Liver (tissue), 10 donors: ENCODE measurements at places on chromosomes 12 and 14. TPM values are rescaled to one million over a fixed set of nuclear protein-coding genes. Genes with fewer than 3 reads are reported as not detected.

Gene SERPINA9
- polyA plus RNA-seq, result not detected

Gene ANKS1B
- polyA plus RNA-seq, result 0.39 TPM

Gene PRB2
- polyA plus RNA-seq, result not detected

Gene DIO2
- polyA plus RNA-seq, result not detected

Gene FIGNL2
- 0.33 TPM for polyA plus RNA-seq

Gene TMCC3
- polyA plus RNA-seq, result 0.81 TPM

Gene CLIP1
- 32.2 TPM for polyA plus RNA-seq

Gene ESR2
- 0.01 TPM for polyA plus RNA-seq

Gene RPS6KL1
- 1.9 TPM for polyA plus RNA-seq

Gene MGAT2
- polyA plus RNA-seq, result 26.0 TPM

Gene CLEC1A
- 1.1 TPM for polyA plus RNA-seq

Gene KRT6C
- polyA plus RNA-seq, result not detected

Gene GLT8D2
- polyA plus RNA-seq, result 1.4 TPM

GRCh38 chr14:27391331-27391730, 793.5 kb upstream of the NOVA1 start:
- DNase-seq, result no peak

DNA sequence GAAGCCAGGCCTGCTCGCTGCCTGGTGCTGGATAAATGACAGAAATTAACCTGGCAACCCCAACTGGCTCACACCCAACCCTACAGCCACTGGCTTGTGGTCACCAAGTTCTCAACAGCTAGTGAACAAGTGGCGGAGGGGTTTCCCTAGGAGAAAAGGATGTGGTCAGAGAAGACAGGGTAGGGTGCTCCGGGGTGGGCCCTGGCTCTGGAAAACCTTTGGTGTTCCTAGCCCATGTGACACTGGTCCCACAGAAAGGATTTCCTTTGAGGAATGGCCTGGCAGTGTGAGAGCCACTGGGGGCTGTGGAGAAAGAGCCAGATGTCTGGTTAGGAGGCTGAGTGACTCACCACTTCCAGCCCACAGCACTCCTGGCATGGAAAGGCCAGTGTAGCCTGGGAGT, 8.7 kb downstream of the SYNE3 start:
- no peak for DNase-seq

GRCh38 chr14:102510616-102511520, 1.3 kb upstream of the ANKRD9 start:
- peak; percentile 81 for DNase-seq

DNA sequence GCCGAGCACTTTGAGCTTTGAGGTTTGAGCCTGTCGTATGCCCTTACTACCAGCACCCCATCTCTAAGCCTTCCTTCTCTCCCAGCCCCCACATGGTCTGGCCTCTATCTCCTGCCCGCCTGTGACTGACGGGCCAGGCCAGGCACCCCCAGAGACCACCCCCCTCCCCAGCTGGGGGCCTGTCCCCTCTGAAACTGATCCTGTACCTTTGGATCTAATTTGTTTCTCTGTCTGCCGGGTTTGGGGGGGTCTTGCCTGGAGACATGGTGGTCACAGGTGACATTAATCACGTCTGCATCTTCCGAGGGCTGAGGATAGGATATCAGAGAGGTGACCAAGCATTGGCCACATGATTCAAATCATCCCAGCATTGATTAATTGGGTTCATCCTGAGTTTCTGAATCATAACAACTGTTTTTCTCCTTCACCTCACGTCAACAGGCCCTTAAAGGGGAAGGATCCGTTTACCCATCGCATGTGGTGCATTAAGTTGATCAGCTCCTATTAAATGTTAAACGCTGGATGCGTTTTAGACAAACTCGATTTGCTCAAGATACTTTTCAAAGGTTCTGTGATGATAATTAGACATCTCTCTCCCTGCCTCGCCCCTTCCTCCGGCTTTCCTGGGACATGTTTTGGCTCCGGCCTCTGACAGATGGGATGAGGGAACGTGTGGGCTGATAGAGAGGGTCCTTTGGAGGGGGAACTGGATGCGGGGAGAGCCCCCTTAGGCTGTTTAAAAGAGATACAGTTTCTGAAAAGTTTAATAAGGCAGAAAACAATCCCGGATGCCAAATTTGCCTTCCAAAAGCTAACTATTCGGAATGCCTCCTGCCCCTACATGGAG, 63.3 kb upstream of the TBX3 start:
- DNase-seq, result no peak

DNA sequence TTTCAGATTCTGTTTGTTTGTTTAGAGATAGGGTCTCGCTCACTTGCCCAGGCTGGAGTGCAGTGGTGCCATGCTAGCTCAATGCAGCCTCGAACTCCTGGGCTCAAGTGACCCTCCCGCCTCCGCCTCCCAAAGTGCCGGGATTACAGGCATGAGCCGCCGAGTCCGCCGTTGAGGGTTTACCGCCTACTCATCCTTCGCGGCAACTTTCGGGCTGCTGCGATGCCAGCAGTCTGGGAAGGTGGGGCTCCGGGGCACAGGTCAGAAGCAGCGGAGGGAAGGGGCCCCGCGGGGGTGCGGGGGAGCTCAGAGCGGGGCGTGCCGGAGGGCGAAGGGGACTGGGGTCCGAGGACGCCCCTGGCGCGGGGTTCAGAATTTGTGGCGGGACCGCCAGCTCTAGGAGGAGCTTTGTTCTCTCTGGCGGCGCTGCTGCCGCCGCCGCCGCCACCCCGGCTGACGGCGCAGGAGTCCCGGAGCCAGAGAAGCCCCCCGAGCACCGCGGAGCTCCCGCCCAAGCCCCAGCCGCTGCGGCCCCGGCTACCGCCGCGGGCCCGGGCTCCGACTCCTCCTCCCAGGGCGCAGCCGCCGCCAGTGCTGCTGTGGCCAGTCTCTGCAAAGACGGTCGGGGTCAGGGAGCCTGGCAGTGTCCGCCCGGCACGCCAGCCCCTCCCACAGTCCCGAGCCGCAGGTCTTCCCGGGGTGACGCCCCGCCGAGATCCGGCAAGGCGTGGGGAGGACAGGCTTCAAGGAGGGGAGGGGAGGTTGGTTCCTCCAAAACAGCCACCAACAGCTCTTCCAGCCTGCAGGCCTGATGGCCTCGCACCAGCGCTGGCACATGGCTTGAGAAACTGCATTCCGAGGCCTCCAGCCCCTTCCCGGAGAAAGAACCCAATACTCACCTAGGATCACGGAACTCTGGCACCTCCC, 10.9 kb upstream of the KRT77 start:
- no peak for DNase-seq

- no peak for DNase-seq
Observed at GRCh38 chr14:77319422-77319821, 1.3 kb downstream of the POMT2 start.

DNA sequence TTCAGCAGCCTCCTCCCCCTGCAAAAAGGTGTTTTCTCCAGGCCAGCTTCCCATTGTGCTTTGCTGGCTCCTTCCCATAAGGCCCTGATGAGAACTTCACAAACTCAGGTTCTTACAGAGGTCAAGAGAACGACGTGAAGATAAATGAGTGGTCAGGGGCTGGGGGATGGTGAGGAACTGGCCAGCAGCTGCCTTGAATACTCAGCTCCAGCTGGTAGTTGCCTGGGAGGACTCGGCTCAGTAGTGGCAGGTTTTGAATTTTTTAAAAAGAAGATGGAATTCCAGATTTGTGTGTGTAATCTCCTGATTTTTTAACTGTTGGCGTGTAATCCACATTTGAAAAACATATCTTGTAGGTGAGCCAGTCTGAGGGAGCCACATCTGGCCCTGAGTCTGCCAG, 5.9 kb downstream of the DDX55 start:
- DNase-seq, result no peak

DNA sequence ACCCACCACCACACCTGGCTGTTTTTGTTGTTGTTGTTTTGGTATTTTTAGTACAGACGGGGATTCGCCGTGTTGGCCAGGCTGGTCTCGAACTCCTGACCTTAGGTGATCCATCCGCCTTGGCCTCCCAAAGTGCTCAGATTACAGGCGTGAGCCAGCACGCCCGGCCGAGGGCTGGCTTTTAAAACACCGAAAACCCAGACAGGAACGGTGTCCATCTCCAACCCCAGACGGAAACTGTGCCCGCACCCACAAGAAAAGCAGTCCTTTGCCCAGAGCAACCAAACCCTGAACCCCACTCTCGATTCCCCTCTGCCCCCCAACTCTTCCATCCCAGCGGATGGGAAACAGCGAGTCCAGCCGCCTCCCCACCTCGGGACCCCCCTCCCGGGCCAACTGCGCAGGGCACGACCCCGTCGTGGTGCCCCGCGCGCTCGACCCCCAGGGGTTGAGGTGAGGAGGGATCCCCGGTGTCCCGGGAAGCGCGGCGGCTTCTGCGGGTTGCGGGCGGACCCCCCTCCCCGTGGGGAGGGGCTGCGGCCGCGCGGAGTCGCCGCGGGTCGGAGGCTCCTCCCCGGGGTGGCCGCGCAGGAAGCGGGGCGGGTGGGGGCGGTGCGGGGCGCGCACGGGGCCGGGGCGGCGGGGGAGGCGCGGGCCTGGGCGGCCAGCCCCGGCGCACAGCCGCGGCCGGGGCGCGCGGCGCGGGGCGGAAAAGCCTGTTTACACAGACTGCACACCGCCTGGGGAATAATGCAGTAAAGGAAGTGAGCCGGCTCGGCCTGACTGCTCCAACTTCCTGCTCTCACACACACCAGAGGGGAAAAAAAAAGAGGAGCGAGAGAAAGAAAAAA, at the start of gene ELK3:
Gene ELK3 (plus strand): TSS at position 651 of the 851 bp plus-strand sequence.
- DNase-seq, result no peak

DNA sequence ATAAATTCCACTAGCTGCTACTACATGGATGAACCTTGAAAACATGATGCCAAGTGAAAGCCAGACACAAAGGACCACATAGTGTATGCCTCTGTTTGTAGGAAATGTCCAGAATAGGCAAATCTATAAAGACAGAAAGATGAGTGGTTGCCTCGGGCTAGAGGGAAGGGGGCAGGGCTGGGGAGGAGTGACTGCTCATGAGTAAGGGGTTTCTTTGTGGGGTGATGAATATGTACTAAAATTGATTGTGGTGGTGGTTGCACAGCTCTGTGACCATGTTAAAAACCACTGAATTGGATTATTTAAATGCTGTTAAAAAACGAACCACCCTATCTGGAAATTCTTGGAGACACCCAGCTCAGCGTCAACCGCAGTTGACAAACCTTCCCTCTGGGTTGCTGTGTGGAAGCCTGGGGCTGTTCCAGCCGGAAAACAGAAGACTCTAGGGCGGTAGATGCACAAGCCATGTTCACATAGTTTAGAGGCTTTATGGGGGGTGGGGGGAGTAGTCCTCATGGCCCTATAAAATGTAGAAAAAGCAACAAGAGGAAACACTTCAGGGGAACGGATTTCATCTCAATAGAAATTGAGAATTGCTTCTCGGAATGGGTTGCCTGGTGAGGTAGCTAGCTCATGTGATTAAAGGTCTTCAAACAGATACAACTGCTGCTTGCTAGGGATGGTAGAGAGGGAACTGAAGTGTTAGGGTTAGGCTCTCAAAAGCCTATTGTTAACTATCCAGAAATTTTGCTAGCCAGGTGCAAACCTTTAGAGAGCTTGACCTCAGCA, 29.4 kb downstream of the RIN3 start:
- DNase-seq, result no peak

DNA sequence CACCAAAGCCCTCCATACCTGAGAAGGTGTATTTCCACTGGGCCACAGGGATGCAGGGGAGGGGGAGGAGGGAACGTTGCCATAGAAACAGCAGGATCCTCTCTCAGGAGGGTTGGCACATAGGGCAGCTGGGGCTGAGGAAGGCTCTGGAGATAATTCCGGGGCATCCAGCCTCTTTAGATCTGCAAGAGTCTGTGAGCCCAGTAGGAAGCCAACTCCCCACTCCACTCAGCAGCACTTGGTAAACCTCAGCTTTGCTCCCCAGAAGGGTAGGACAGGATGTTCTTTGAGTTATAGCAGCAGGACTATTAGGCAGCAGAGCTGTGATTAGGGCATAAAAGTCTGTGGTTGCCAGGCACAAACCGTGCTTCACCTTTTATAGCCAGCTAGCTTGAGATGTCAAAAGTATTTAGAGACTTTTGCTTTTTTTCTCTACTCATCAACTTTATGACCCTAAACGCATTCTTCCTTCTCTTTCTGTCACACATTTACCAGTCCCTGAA, 7.8 kb upstream of the PLEKHG3 start:
- no peak for DNase-seq

- DNase-seq, result no peak
Observed at GRCh38 chr14:20631880-20632389, 9.6 kb downstream of the OR6S1 start.

DNA sequence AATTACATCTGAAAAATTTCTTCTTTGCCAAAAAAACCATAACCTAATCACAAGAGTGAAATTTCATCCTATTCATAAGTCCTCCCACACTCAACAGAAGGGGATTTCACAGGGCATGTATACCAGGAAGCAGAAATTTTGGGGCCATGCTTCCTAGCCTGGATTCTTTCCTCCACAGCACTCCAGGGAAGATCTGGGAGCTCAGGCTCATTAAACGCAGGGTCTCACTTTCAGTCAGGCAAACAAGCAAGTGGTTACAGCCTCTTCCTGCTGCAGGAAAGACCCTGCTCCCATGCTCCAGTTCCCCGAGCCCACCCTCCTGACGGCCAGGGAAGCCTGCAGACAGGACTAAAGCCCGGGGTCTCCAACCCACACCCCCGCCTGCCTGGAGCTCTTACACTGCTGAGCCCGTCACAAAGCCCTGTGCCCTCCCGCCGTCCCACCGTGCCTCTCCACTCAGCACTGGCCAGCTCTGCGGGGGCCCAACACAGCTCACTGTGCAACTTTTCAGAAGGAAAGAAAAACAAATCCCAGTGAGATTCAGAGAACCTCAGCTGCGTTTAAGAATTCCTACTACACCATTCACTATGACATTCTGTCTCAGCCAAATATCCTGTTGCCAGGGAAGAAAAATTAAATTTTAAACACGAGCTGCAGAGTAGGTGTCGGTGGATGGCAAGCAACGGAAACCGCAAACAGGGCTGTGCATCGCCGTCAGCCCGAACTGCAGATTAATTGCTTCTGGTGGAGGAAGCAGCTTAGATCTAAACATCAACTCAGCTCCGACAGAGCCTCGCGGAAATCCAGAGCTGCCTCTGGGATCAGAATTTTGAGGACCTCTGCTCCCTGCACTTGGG, 106.7 kb upstream of the SFSWAP start:
- no peak for DNase-seq

DNA sequence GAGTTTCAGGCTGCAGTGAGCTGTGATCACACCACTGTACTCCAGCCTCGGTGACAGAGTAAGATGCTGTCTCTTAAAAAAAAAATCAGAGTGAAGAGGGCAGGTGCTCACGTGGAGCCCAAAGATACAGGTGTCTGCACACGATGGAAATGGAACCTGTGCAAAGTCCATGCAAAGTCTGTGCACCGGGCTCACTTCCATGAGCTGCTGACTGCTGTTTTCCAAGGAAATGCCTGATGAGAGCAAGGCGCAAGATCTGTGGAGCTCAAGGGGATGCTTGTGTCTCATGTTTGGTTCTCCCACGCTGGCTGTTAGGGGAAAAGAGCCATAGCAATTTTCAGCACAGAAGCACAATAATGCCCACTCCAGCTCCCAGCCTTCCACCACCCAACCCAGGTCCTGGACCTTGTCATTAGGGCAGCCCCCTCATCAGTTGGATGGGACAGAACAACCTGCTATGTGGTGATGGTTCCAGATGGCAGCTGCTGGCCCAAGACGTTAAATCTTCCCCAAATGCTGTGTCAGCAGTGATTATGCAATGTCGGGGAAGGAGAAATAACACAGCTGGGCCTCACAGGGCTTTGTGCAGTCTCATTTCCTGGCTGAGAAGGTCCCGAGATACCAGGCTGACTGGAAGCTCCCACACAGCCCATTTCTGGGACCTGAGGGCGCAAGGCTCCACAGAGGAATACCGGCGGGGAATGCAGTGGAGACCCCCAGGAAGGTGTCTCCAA, 27.9 kb upstream of the DICER1 start:
- no peak for DNase-seq

- DNase-seq, result no peak
Observed at GRCh38 chr12:121057794-121058193, 18.7 kb upstream of the OASL start.

- no peak for DNase-seq
Observed at GRCh38 chr14:50778721-50779483, 52.1 kb downstream of the NIN start.
